ENCODE measurements at places on chromosomes 2 and 18.

- no peak for DNase-seq
Observed at GRCh38 chr2:41410011-41410410, 637.8 kb upstream of the PKDCC start.

DNA sequence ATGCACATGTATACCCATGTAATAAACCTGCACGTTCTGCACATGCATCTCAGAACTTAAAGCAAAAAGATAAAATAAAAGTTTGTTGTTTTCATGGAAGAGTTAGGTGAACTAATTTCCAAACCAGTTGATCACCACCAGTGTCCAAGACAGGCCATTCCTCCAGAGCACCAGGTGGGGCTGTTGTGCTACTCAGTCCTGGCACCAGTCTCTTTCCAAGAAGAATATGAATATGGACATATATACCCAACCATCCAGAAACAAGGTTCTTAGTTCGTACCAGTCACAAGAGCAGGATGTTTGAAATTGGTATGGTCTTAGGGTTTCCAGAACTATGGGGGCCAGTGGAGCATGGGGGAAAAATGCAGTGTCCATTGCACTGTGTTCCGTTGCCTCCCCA is 17.2 kb upstream of the TNP1 start:
- DNase-seq = no peak

GRCh38 chr2:133475610-133476009 is 92.7 kb downstream of the NCKAP5 start:
- DNase-seq = no peak

GRCh38 chr18:42048158-42048557 is 93.1 kb downstream of the PIK3C3 start:
- DNase-seq = no peak

DNA sequence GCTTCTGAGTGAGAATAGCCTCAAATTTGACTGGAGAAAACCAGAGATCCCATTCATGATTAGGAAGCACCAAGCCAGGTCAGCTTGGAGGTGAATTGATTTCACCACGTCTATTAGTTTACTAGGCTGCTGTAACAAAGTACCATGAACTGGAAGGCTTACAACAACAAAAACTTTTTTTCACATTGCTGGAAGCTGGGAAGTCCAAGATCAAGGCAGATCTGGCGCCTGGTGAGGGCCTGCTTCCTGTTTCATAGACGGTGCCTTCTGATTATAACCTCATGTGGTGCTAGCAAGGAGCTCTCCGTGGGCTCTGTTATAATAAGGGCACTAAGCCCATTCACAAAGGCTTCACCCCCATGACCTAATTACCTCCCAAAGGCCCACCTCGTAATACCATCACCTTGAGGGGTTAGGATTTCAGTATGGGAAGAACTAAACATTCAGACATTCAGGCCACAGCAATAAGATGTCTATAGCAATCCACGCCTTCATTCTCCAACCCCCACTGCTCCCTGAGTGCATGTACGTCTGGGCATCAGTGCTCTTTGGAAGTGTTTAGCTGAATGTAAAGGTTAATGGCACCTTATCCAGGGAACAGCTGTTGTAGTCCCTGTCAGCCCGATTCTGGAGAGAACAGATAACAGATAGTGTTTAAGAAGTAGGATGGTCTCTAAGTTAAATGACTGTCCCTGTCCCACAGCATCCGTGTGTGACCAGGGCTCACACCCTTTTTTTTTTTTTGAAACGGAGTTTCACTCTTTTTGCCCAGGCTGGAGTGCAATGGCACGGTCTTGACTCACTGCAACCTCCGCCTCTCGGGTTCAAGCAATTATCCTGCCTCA is 89.2 kb downstream of the SOCS6 start:
- no peak for DNase-seq

- DNase-seq = no peak
Observed at GRCh38 chr2:126220331-126220730, 435.6 kb upstream of the GYPC start.

DNA sequence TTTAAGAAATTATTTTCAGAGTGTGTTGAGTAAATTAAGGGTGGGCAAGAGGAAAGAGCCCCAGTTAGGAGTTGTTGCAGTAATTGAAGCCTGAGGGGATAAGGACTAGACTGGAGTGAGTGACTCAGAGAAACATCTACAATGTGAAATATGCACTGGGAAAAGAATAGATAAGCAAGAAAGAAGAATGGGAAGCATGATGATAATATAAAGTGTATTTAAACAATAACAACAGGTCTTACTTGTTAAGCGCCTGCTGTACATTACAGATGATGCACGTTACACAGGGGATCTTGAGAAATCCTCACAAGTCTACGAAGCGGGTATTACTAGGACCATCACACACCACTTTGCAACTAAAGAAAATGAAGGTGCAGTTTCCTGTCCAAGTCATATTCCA is 73.6 kb upstream of the STK17B start:
- no peak for DNase-seq

DNA sequence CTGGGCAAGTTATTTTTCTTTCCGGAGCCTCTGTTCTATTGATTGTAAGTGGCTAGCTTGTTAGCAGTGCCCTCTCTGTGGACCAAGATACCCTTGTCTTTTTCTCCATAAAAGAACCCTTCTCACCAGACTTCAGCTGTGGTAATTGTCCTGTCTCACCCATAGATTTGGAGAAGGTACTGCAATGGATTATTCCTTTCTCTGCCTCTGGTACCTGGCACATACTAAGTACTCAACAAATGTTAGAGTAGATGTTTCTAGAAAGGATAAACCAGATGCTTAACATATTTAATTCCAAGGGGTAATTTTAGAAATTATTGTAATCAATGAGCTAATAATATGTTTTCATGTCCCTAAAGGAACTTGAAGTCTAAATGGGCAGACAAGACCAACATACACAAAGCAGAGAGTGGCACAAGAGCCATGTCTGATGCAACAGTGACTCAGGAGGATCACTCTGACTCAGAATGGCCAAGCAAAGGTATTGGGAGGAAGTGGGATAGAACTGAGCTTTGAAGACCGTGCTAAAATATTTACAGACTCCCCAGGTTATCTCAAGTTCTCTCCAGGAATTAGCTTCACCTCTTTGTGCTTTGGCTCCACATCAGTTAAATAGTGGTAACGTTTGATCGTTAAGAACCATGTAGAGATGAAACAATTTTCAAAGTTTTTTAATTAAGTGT is 129.7 kb upstream of the OSR1 start:
- DNase-seq = no peak

- DNase-seq = no peak
Observed at GRCh38 chr2:112880091-112880531, 30.9 kb upstream of the IL37 start.

GRCh38 chr18:75958683-75959082 is 531.2 kb upstream of the SMIM21 start:
- no peak for DNase-seq

DNA sequence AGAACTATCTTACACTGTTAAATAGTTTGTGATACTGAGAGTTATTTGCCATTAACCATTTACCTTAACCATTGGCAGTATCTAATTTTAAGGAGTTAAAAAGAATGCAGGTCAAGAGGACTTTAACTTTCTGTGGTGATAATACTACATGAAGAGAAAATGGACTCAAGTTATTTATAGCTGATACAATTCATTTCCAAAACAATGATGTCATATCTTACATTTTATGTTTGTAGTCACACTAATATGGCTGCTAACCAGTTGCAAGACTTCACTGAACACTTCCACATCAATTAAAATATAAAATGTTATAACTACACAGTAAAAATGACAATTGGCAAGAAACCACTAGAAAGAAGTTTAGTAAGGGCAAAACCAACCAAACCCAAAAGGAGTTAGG is 77.7 kb downstream of the CDH2 start:
- DNase-seq = no peak

- DNase-seq = no peak
Observed at GRCh38 chr18:6652098-6652497, 77.4 kb upstream of the ARHGAP28 start.

DNA sequence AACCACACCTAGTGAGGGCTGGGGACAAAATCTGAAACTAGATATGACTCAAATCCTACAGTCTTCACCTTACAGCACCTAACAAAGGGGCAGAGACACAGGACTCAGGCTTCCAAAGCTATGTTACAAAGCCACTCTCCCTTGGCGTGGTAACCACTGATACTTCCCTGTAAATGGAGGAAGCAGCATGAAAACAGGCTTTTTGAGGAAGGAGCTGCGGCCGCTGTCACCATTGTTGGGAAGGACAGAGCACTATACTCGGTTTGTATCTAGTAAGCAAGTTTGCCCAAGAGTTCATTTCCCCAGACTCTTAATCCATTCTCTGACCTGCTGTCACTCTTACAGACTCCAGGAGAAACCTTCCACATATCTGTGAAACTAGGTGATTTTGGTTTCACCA is 60.3 kb downstream of the LONRF2 start:
- no peak for DNase-seq

- no peak for DNase-seq
Observed at GRCh38 chr2:88540346-88540745, 86.9 kb downstream of the EIF2AK3 start.

DNA sequence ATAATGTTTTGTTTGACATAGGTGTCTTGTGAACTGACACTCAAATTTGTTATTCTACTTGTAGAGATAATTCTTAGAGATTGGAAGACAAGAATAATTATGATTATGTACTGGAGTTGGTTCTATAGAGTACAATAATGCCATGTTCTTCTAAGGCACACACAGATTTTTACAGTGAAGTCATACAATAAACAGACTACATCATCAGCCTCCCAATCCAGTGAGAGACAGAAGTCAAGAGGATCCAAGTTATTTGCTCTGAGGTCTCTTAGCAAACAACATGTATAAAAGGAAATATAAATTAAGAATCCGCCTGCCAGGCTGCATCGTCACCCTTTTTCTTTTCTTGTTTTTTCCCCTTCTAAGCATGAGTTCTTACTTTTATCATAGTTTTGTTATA is 613.5 kb upstream of the SETBP1 start:
- no peak for DNase-seq

DNA sequence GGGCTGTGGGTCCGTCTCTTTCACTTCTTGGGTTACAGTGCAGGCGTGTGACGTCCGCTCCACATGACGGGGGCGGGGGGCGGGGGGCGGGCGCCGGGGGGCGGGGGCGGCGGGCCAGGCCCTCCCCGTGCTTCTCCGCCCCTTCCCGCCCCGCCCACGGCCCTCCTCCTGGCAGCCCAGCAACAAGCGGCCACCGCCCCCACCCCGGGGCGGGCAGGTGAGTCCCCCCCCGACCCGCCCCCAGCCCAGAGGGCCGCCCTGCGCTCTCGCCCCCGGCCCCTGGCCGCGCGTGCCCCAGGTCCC is 3.6 kb downstream of the ZNF516 start:
- peak; percentile 22 for DNase-seq

DNA sequence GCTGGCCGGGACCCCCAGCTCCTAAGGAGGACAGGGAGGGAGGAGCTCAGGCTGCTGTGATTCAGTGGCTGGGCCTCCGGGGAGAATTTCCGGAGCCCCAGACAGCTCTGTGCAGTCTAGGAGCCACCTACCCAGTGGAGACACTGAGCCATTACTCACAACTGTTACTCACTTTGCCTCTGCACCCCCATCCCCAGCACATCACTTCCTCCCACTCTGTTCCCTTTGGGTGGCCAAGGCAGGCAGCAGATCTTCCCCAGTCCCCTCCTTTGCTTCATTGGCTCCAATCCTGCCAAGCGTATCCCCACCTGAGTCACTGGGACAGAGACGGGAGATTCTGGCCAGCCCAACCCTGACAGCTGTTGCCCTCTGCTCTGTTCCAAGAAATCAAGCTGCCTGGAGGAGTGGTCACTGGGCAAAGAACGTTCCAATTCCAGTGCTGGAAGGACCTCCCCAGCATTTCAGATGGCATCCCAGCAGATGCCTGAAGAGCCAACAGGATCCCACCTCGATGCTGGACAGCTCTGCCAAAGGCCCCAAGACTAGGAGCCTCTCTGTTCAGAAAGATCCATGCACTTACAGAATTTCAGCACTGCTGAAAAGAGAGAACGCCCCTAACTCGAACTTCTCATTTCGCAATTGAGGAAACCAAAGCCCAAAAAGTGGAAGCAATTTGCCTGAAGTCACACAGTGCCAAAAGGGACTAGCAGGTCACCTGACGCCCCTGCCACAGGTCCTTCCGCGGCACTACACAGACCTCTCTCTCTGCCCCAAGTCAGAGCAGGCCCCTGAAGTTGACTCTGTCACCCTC is 68.3 kb downstream of the TNS1 start:
- no peak for DNase-seq

GRCh38 chr2:73281244-73281643 is 3.0 kb downstream of the FBXO41 start:
- no peak for DNase-seq

DNA sequence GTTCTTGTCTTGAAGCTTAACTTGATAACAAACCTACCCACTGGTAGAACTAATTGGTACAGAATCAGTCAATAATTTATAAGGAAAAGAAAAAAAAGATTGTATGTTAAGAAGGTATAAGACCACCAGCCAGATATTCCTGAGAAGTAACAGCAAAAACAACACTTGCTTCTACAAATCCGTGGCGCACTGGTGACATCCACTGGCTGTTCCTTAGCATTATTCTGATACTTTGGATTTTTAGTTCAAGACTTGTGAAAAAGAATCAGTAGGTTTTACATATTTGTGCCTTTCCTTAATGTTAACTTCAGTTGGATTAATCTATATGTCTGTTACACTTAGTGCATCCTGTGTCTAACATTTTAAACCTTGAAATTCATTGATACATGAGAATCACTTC is 141.8 kb downstream of the GRB14 start:
- no peak for DNase-seq

DNA sequence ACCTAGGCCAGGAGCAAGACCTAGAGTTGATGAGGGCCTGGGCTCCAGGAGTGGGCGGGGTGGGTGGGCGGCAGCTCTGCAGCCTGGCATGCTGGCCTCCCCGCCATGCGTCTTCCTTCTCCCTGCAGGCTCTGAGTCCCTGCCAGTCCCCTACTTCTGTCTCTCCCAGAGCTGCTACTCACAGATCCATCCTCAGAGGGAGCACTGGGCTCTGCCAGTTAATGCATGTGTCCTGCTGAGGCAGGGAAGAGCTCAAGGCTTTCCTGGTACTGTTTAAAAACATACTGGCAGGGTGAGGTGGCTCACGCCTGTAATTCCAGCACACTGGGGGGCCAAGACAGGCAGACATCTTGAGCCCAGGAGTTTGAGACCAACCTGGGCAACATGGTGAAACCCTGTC is 38.7 kb upstream of the EDAR start:
- no peak for DNase-seq

GRCh38 chr2:223230352-223230751 is 178.4 kb downstream of the KCNE4 start:
- no peak for DNase-seq

GRCh38 chr2:164766216-164766953 is 75.2 kb downstream of the COBLL1 start:
- no peak for DNase-seq

DNA sequence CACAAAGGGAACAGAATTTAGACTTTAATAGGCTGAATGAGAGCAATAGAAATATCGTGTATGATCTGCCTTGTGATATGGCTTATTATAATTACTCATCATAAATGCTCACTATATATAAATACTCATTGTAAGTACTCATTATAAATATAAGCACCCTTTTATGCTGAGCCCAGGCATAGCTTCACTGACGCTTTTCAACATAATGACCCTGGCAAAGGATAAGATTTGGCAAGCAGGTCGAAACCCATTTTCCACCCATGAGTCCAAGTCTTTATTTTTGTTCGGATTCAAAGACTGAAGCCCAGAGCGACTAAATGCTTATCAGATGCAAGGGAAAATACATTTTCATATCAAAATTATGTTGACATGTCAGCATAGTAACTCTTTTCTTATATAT is 500.4 kb downstream of the SLC4A3 start:
- DNase-seq = no peak
